ENCODE measurements at places on chromosomes 1 and 21.
A peak's percentile ranks its signal among the peaks of the same experiment; 100 is the strongest.

DNA sequence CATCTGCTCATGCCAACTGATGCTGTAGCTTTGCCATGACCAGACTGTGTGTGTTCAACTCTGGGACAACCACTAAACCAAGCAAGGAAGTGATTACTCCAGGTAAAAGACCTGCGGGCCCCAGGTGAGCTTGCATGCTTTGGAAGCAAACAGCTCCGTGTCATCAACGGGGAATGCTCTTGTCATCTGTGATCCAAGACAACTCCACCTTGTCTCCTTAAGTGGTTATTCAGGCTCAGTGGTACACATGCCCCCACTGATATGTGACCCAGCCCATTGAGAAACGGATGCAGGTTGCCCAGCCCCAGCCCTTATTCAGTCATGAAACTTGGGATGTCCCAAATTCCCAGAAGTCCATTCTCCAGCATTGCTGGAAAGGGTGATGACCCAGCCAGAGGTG lies 89.0 kb downstream of the TIAM1 start:
- DNase-seq: no peak

GRCh38 chr1:113153116-113153803 lies 80.3 kb downstream of the LRIG2 start:
- no peak for DNase-seq

GRCh38 chr1:236284291-236284721 lies 2.5 kb upstream of the ERO1B start:
- no peak for DNase-seq

DNA sequence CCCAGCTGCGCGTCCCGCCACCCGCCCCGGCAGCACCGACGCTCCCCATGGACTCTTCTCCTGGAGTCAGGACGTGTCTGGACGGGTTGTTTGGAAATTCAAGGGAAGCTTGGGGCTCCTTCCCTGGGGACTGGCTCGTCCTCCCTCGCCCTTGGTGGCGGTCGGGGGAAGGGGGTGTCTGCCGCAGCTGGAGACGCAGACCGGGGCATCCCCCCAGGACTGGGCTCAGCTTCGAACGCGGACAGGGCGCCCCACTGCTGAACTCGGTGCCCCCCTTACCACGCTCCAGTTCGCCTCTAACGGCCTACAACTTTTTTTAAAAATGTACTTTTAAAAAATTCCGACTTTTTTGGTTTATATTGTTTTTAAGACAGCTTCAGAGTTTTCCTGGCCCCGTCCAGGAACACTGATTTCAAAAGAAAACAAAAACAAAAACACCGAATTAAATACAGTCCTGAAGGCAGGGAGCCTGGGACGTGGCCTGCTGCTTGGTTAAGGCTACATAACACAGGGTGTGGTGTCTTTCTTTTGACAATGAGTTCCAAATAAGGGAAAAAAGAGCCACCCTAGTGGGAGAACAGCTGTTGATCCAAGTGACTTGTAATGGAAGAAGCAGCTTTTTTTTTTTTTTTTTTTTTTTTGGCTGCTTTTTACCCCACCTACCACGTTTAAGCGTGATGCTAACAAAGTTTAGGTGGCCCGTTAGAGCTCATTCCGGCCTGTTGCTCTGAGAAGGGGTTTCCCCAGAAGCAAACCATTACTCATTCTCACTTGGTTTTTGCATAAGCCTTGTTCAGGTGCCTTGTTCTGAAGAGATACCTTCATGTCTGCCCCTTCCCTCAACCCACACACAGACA lies 862 bp upstream of the DIPK1A start:
- peak; percentile 31 for DNase-seq

DNA sequence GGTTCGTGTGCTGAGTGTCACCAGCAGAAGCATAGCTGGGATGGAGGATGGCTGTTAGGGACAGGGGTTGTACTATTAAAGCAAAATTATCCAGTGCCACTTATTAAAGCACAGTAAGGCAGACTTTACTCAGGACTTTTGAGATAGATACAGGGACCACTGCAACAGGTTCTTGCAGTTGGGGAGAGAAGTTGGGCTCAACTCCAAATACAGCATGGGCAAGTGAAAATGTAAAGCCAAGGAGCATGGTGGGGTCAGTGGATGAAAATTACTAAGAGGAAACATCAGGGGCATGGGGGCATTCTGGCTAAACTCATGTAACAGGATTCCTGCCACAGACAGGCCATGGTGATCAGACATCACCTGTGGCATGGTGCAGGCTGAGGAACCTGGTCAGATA lies 15.0 kb upstream of the REN start:
- no peak for DNase-seq

- no peak for DNase-seq
Observed at GRCh38 chr1:167110586-167110985, 16.7 kb downstream of the STYXL2 start.

- DNase-seq: peak; percentile 66
Observed at GRCh38 chr1:202143768-202144401, 652 bp downstream of the ARL8A start.

All from femur (tissue), 1 donor.